ENCODE measurements at places on chromosomes 1 and 21.

DNA sequence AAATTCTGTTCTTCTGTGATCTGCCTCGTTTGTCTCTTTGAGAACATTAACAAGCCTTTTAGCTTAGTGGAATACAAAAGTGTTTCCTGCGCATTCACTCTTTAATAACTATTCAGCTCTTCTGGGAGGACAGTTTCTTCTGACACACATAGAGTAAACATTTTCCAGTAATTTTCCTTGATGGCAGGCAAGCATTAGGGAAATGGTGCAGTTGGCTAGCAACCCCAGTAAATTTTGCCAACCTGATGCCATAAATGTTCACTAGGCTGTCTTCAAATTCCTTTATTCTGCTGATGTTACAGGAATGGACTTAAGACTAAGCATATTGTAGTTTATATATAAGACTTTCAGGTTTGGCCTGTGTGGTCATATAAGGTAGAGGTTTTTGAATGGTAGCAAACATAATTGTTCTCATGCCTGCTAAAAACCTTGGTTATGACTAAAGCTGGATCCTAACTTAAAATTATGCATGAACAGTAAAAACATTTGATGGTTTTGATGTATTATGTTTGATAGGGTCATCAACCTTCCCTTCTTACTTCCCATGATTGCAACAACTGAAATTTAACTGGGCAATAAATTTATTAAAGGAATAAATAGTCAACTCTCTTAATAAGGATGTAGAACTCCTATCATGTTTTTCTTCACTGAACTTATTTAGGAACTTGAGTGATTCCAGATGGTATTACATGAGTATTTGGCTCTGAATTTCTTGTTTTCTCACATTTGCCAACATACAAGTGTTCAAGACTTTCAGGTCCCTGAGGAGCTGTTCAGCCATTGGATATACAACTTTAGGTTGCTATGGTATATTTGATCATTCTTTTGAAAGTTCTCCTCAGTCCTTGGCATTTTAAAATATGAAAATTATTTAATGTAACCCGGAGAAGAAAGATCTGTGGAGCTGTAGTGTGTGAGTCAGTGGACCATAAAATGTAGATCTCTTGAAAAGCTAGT, 223.4 kb downstream of the FMN2 start:
- no peak for DNase-seq

DNA sequence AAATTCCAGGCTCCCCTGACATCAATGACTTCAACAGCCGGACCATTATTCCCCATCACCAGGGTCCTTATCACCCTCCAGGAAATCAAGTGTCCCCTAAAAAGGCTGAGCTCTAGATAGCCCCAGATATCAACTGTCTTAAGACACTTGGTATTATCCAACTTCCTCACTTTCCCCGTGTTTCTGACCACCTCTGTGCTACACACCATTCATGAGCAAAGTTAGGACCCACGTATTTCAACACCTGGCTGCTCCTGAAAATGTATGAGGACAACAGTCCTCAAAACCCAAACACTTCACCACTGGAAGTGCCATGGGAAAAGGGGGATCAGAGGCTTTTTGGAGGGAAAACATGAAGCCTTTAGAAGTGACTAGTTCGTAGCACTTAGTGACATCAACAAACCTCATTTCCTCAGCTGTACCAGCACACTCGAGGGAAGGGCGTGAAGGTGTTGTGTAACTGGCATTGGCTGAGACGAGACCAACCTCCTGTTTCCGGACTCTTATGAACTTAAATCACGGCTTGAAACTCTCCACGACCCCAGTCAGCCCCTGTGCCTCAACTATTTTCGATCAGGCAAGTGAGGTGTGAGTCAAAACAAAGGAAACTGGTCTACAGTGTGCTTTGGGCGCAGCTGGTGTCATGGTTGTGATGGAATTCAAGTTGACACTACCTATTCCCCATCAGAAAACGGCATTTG, 4.1 kb upstream of the CHD5 start:
- DNase-seq = no peak

DNA sequence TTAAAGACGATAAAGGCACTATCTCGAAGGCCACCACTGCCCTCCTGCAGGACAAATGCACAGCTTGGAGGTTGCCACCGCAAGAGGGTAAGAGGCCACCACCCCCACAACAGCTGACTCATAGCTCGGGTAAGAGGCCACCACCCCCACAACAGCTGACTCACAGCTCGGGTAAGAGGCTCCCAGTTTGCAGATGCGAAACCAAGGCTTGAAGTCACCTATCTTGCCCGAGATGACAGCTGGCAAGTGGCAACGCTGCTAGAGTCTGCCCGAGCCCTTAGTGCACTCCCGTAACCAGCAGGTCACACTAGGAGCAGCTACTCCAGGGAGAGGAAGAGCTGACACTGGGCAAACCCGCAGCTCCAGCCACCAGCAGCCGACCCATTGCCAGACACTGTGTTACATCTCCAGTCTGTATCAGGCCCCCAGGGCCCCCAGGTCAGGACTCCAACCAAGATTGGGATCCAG, 17.1 kb upstream of the SPSB1 start:
- DNase-seq = no peak

DNA sequence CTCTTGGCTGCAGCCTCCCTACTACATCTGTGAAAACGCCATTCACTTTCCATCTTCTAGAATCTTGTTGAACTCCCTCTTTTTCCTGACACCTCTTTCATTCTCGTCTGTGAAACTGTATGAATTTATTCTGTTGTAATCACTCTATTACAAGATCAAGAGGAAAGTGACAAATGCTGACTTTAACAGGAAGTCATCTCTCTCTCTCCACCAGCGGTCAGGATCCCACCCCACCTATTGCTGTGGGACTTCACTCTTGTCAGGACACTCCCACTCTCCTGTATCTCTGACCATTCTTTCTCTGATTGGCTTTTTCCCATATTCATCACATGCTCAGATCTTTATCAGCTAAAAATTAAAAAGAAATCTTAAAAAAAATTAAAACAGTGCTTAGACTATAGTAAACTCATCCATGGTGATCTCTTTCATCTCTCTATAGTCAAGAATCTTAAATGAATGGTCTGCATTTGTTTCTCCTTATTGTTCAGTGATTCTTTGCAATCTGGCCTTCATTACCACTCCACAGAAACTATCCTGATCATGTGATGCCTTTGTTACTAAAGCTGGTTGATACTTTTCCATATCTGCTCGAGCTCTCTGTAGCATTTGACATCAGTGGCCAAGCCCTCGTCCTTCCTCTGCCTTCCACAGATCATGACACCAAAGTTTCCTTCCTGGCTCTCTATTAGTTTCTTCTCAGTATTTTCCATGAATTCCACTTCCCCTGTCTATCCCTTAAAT, 113.6 kb downstream of the UCHL5 start:
- no peak for DNase-seq

DNA sequence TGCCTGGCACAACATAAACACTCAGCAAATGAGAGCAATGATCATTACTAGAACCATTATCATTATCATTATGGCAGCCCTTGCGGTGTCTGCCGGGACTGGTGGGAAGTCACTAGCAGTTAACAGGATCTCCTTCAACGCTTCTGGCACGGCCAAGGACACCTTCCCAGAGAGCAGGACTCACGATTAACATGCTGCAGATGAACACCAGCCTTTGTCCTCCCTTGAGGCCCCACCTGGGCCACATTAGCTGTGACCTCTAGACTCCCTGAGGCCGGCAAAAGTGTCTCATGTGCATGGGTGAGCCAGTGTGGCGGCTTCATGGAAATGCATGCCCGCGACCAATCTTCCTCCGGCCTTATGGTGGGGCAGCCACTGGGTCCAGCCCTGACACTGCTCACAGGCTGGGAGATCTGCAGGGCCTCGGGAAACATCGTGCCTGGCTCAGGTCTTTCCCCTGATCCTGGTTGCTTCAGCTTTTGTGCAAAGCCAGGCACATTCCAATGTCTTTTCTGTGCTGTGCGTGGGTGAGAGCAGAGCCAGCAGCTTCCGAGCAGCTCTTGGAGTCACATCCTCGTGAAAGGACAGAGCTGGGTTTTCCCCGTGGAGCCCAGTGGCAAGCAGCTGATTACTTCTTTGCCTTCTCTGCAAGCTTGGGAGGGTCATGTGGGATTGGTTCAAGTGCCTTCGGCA, 107.3 kb downstream of the HMGB4 start:
- no peak for DNase-seq

DNA sequence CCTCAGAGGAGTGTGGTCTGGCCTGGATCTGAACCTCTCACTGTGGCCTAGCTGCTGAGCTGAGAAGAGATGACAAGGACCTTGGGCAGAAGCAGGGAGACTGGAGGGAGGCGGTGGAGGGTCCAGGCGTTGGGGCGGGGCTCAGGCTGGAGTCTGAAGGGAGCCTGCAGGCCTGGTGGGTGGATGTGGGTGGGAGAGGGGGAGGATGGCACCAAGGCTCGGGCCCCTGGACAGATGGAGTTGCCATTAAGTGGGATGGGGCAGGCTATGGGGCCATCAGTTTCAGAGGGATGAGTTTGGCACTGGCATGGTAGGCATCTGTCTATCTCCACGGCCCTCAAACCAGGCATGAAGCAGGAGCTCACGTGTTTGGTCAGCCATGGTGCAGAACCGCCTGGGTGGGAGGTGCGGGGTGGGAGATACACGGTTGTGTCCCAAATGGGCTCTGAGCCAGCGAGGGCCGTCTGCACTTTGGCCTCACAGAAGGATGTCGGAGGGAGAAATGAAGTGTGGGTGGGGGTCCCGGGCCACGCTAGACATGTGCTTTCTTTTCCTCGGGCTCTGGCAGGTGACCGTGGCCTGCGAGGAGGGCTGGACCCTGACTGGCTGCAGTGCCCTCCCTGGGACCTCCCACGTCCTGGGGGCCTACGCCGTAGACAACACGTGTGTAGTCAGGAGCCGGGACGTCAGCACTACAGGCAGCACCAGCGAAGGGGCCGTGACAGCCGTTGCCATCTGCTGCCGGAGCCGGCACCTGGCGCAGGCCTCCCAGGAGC, 23.6 kb downstream of the PCSK9 start:
- no peak for DNase-seq

- DNase-seq = no peak
Measured at GRCh38 chr1:68317543-68317942, 85.2 kb upstream of the WLS start.

DNA sequence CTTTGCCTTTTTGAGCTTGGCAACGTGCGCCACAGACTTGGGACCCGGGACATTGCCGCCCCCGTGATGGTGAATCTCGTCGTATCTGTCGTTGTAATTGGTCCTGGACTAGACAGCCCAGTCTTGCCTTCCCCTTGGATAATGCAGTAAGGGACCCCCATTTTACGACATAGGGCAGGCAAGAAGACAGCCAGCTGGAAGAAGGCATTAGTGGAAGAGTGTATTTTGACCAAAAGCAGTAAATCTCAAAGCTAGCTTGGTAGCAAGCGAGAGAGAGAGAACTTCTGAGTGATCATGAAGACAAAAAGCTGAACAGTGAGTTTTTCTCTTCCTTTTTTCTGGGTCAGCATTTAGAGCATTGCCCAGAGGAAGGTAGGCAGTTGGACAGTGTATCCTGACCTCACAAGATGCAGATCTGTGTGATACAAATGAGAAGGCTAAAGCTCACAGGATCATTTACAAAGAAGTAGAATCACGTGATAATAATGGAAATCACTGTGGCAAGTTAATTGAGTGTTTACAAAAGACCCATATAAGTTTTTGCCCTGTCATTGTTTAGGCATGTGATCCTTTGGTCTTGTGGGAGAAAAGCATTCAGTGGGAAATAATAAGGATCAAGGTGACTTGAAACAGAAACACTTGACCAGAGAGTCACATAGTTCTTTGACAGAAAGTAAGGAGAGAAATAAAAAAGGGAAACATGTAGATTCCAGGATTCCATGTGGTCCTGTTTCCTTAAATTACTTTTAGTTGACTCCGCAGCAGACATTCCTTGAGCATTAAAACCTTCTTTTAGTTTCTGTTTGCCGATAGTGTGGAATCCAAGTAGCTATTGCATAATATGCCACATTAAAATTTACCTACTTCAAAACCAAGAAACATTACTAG, 66.3 kb downstream of the CNST start:
- DNase-seq = no peak

DNA sequence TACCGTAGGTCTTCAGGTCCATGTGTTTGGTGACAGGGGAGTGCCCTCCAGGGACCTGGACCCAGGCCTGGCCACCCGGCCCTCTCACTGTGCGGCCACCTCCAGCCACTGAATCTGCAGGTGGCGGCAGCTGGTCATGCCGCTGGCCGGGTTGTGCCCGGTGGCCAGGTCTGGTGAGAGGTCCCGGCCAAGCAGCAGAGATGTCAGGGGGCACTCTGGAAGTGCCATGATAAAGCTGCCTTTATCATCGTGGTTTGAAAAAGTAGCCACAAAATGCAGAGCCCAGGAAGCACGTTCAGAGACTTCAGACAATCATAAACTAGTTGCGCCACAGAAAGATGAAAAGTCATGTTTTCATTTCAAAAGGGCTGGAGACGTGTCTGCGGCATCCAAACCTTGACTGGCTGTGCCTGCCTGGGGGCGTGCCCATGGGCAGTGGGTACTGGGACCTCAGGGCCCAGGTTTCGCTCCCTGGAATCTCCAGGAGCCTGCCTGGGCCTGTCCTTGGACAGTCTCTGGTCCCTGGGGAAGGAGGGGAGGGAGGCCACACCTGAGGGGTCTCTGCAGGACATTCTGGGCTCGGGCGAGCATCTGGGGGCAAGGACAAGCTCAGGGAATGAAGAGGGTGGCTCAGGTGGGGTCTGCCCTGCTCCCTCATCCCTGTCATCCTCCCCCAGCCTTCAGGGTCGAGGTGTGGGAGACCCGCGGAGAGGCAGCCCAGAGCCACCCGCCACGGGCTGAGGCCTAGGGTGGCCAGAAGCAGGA, 44.9 kb downstream of the COL18A1 start:
- DNase-seq = no peak

- no peak for DNase-seq
Measured at GRCh38 chr1:184387069-184387475, 243 bp downstream of the C1orf21 start.

DNA sequence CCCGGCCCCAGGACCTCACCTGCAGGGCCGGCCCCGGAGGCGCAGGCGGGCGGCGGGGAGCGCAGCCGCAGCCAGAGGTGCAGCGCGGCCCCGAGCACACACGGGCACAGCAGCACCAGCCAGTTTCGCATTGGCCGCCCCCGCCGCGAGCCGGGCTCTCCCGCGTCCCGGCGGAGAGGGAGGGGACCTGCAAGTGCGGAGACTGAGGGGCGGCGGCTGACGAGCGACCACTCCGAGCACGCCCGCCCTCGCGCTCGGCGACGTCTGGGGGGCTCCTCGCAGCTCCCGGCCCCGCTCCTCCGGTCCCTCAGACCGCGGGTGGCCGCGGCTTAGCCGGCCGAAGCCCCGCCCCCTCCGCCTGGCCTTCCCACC, at the start of gene B3GALNT2:
Gene B3GALNT2 (minus strand): TSS at position 331 of the 372 bp plus-strand sequence. CDS start 200 bp downstream, at position 131.
- no peak for DNase-seq

DNA sequence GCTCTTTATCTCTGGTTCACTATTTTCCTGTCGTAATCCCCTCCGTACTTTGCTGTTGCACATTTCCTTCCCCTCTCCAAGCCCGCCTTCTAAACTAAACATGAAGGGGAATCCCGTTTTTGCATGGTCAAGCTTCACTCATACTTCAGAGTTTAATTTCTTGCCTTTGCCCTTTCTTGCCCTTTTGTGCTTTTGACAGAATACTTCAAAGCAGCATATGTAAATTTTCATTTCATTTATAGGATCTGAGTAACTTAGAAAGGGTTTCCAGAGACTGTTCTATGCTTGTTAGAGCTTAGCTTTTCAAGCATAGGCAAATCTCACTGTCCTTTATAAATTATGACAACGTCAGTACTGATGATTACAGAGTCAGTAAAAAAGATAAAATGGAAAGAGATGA, 27.7 kb downstream of the SPATA45 start:
- no peak for DNase-seq

All from BE2C (cell line).